SW 1271 (cell line): ENCODE measurements at places on chromosomes 11 and 22.

DNA sequence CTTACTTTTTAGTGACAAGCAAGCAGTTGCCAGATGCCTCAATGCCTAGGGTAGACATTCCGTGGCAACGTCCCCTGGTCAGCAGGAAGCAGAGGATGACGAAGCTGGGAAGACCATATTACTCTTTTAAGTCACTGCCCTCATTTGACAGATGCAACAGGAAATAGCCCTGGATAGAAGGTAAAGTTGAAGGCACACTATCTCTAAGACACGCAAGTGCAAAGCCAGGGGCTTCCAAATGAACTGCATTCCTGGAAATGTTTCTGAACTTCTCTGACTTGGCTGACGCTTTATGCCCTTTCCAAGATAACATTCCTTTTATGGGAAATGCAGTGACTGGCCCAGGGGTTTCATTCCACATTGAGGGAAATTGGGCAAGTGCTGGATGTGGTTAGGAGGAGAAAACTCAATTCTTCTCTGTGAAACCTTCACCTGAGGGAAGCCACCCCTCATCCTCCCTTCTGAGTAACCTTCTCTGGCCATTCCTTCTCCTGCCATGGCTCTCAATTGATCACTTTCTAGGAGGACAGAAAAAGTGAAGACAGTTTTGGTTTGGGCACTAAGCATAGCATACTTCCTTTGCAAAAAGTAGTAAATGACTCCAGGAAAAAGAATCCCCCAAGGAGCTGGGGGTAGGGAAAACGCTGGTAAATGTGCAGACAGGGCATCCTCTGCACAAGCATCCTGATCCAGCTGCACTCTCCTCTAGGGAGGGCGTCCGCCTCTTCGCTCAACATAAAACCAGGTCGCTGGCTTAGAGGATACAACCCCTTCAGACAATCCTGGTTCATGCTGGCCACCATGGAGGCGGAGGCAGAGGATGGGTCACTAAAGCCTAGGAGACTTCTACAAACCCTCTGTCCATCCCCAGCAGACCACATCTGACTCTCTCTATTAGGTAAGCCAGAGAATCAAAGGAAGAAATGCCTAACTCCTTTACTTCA, 14.5 kb downstream of the PCSK7 start:
- DNase-seq = no peak

DNA sequence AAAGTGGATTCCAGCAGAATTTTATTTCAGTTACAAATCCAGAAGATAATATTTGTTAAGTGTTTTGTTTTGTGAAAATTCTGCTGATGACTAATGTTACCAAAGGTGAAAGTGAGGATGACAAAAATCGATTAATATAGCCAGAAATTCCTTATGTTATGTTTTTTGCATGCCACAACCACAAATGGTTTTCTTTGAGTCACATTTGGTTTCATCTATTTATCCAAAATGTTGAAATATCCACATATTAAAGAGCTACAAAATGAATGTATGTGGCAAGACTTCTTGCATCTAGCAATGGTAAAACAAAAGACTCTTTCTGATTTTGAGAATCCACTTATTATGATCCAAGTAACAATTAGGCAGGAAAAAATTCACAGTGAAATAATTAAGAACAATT, 150.1 kb upstream of the LRRC4C start:
- no peak for DNase-seq

DNA sequence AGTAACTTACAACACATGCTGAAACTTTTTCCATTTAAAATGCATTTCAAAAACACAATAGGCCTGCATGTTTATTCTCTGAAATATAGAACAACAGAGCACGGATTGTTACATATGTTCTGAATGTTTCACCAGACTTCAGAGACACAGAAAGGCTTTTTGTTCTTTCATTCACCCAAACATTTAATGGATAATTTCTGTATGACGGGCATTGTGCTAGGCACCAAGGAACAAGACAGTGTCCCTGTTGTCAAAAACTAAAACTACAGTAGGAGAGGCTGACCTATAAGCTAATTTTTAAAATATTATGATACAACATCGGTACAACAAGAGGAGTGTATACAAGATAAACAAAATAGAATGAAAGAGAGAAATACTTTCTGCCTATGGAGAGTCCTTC, 81.9 kb upstream of the TEAD1 start:
- no peak for DNase-seq

DNA sequence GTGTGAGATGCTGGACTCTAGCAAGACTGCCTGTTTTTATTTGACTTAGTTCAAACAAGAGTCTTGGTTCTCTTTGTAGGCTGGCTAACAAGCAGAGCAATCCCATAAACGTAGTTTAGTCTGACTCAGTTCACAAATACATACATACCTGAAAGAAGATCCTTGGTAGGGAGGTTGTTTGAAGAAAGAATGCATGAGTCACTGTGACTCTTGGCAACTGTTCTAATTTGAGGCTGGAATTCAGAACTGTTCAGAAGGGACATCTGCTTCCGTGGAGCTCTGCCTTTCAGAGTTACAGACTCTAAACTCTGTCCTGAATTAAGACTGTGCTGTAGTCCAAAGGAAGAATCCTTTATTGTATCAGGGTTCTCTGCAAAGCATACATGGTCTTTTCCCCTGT, 32.2 kb downstream of the C2CD3 start:
- peak; percentile 82 for DNase-seq

DNA sequence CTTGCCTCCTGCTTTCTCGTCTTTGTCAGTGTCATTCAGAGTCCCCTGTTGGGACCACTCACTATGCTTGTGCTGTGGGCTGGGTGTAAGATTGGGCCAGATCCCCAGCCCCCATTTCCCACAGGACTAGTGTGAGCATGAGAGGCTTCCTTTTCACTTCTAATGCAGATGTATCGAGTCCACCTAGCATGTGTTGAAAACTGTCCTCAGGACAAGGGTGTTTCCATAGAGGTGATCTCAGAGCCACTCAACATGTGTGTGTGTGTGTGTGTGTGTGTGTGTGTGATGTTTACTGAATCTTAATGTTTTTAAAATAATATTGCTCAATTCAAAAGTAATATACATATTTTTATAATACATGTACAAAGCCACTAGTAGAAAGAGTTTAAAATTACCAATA, 11.4 kb upstream of the CD44 start:
- no peak for DNase-seq

DNA sequence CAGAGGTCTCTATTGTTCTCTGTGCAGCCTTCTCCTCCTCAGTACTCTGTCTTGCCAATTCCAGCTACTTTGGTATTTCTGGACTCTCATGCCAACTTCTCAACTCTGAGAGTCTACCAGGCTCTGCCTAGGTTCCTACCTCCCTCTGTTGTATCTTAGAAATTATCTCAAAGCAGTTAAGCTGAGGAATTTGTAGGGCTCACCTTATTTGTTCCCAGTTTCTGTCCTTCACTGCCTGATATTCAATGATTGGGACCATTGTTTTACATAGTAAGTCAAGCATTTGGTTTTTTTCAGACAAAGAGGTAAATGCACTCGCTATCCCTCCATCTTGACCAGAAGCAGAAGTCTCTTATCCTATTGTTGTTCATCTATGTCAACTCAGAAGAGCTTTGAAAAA, 205.0 kb upstream of the PGR start:
- no peak for DNase-seq

GRCh38 chr22:20532256-20532993, 25.0 kb downstream of the MED15 start:
- DNase-seq = no peak

GRCh38 chr11:34356576-34356912, 1.3 kb downstream of the ABTB2 start:
- DNase-seq = no peak

DNA sequence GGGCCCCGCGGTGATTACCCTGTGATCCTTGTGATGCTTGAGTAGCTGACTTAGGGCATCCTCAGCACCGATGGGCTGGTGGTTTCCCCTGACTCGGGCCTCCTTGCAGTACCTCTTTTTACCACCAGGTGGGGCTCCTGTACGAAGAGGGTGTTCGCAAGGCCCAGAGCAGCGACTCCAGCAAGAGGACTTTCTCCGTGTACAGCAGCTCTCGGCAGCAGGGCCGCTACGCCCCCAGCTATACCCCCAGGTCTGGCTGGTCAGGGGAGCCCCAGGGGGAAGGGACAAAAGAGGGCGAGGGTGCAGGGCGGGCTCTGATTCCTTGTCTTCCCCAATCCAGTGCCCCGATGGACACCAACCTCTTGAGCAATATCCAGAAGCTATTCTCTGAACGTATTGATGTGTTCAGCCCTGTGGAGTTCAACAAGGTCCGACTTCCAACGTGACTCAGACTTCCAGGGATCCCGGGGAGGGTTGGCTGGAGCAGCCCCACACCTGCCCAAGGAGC, 1.3 kb upstream of the TM7SF2 start:
- peak; percentile 43 for DNase-seq

GRCh38 chr11:17812865-17813187, 78.2 kb downstream of the KCNC1 start:
- DNase-seq = no peak

DNA sequence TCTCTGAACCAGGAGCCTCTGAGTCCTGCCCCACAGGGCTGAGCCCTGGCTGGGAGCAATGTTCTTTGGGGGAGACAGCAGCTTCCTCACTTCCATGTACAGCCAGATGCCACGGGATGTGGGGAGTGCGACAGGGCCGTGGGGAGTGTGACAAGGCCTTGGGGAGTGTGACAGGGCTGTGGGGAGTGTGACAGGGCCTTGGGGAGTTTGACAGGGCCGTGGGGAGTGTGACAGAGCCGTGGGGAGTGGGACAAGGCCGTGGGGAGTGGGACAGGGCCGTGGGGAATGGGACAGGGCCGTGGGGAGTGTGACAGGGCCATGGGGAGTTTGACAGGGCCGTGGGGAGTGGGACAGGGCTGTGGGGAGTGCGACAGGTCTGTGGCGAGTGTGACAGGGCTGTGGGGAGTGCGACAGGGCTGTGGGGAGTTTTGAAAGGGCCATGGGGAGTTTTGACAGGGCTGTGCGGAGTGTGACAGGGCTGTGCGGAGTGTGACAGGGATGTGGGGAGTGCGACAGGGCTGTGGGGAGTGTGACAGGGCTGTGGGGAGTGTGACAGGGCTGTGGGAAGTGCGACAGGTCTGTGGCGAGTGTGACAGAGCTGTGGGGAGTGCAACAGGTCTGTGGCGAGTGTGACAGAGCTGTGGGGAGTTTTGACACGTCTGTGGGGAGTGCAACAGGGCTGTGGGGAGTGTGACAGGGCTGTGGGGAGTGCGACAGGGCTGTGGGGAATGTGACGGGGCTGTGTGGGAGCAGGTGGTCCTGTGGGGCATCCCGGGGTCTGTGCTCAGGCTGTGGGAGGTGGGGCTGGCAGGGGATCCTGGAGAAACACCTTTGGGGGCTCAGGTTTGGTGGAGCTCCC, 6.6 kb upstream of the KRTAP5-6 start:
- DNase-seq = no peak

- no peak for DNase-seq
Observed at GRCh38 chr11:82577246-82577645, 156.4 kb downstream of the FAM181B start.

GRCh38 chr22:30922151-30922611, 46.4 kb downstream of the MORC2 start:
- DNase-seq = no peak

- no peak for DNase-seq
Observed at GRCh38 chr11:107252429-107253161, 205.0 kb downstream of the CWF19L2 start.

DNA sequence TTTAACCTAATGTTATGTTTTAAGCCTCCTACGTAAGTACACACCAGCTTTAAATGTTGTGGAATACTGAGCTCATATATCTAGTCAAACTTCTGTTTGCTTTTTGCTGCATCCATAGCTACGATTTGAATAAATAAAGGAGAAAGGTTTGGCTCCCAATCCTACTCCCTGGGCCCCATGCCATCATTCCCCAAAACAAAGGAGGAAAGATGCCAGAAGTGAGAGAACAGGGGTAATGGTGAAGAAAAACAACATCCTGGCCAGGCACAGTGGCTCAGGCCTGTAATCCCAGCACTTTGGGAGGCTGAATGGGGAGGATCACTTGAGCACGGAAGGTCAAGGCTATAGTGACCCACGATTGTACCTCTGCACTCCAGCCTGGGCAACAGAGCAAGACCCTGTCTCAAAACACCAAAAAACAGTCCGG, 26.5 kb downstream of the SCGB1A1 start:
- DNase-seq = no peak

DNA sequence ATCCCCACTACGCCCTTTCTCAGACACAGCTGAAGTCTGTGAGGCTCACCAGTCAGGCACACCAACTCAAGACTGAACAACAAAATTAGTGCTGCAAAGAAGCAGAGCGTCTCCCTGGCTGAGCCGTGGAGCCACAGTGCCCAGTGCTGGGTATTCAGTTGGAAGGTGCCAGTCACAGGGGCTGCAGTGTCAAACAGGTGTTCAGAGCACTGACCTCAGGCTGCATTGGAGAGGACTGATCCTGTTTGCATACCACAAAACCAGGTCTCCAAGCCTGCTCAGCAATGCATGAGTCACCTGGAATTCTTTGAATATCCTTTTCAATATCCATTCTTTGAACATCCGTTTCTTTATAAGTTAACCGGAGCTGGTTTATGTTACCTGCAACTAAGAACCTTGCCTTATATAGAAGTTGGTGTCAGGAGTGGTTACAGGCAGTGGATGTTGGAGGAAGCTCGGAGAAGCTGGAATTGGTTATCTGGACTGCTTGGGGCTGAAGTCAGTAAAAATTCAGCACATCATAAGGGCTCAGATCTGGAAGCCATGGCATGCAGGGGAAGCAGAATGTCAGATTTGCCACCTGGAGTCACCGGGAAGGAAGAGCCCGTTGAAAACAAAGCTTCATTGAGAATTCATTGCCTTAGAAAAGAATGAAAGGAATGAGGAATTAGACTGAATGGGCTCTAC, 30.3 kb downstream of the PDGFB start:
- DNase-seq = no peak

DNA sequence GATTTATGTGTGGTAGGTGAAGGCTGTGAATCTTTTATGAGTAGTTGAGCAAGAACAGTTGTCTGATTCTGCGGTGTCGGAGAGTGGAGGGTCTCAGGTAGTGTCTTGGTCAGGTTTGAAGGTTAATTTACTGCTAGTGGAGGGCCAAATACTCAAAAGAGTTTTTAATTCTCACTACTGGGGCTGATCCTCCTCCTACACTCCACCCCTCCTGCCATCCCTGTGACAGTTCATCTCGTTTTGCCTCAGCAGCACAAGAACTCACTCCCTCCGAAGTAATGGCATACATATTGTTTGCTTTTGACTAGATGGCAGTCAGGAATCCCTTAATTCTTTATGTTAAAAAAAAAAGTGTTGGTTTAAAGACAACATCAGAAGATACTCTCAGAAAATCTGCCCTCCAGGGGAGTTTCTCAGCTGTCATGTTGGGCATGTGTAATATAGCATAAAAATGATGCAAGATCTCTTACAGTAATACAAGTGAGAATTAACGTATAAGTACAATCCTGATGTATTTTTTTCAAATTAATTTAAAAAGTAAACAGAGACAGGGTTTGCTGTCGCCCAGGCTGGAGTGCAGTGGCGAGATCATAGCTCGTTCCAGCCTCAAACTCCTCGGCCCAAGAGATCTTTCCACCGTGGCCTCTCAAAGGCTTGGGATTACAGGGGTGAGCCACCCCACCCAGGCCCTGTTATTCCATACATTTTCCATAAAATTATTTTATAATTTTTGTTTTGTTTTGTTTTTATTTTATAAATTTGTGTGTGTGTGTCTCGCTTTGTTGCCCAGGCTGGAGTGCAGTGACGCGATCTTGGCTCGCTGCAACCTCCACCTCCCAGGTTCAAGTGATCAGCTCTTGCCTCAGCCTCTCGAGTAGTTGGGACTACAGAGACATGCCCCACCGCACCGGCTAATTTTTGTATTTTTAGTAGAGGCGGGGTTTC, 1.3 kb downstream of the FAR1 start:
- no peak for DNase-seq
